GM19239 (cell line): ENCODE measurements at places on chromosomes 3 and 15.

DNA sequence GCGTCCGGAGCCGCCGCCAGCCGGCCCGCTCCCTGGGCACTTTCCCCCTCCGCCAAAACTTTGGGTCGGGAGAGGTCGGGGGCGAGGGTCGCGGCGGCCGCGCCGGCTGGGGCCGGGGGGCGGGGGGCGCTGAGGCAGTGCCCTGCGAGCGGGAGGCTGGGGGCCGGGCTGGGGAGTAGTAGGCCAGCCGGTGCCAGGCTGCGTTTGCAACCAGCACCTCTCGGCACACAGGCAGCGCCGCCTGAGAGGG, 452 bp downstream of the BBX start:
- no peak for DNase-seq

DNA sequence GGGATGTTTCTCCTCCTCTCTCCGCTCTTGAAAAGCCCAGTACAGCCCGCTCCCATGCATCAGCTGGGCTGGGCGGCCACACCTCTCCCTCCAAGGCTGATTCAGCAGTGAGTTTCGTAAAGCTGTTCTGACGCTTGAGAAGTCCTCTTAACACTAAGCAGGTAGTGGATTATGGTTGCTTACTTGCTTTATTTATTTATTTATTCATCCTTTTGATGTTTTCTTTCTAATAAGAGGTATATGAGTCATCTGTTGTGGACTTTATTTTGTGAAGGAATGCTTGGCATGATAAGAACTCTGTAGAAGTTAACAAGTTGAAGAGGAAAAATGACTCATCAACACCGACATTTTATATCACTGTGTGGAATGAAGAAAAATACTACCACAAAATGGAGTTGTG, 285.0 kb downstream of the SQOR start:
- no peak for DNase-seq

DNA sequence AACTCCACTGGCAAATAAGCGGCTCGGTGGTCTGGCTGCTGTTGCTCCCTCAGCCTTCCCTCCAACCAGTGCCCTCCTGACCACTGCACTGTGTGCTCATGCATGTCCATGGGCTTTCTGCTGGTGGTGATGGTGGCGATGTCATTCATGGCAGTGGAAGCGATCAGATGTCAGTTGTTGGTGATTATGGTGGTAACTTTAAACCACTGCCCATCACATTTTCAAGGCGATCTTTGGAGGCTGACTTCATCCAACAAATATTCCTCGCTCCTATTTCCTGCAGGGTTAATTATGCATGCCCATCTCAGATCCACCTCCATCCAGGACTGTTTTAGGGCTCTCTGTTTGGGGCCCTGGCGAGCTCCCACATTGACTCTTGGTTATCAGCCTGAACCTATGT, 13.4 kb upstream of the HCN4 start:
- DNase-seq, result no peak

DNA sequence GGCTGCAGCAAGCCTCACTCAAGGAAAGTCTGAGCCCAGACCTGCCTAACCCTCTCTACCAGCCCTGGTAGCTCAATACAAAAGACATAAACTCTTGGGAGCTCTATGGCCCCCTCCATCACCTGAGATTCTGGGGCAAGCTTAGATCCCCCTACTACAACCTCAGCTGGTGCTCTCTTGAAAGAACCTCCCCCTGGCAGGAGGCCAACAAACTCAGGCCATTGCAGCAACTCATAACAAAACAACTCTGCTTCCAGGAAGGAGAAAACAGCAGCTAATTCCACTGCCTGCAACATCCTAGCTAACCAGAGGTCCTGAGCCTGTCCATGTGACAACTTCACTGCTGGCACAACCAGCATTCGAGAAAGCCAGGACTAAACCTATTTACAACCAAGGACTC, 169.2 kb downstream of the ROBO1 start:
- no peak for DNase-seq

- no peak for DNase-seq
Measured at GRCh38 chr3:45642731-45643152, 46.5 kb upstream of the SACM1L start.

GRCh38 chr15:68201879-68202261, 3.3 kb downstream of the CALML4 start:
- no peak for DNase-seq

GRCh38 chr3:138691351-138691750, 82.8 kb downstream of the FAIM start:
- no peak for DNase-seq
